Upper lobe of left lung (tissue), 6 donors: ENCODE measurements at places on chromosomes 1 and 21. TPM values are rescaled to one million over a fixed set of nuclear protein-coding genes. Genes with fewer than 3 reads are reported as not detected.

Gene KIAA0040
- total RNA-seq = 58.7 TPM

Gene TAS1R1
- not detected for total RNA-seq

Gene TESK2
- total RNA-seq = 7.4 TPM

Gene FMO1
- 0.83 TPM for total RNA-seq

Gene NHLH1
- total RNA-seq = 0.20 TPM

Gene CGN
- total RNA-seq = 87.4 TPM

Gene LCE1D
- not detected for total RNA-seq

Gene AGO4
- total RNA-seq = 32.5 TPM

Gene RASAL2
- total RNA-seq = 58.6 TPM

Gene CYP4X1
- 19.9 TPM for total RNA-seq

Gene ZNF648
- total RNA-seq = 1.0 TPM
